WTC11 (cell line): ENCODE measurements at places on chromosomes 6 and 20. TPM values are rescaled to one million over a fixed set of nuclear protein-coding genes. Genes with fewer than 3 reads are reported as not detected.

TRAPPC3L gene
- not detected in 3 replicates for total RNA-seq

RHAG gene
- 0.30 to 0.60 TPM (median 0.31 TPM) in 3 replicates for total RNA-seq

OXT gene
- total RNA-seq, result not detected in 3 replicates

DNA sequence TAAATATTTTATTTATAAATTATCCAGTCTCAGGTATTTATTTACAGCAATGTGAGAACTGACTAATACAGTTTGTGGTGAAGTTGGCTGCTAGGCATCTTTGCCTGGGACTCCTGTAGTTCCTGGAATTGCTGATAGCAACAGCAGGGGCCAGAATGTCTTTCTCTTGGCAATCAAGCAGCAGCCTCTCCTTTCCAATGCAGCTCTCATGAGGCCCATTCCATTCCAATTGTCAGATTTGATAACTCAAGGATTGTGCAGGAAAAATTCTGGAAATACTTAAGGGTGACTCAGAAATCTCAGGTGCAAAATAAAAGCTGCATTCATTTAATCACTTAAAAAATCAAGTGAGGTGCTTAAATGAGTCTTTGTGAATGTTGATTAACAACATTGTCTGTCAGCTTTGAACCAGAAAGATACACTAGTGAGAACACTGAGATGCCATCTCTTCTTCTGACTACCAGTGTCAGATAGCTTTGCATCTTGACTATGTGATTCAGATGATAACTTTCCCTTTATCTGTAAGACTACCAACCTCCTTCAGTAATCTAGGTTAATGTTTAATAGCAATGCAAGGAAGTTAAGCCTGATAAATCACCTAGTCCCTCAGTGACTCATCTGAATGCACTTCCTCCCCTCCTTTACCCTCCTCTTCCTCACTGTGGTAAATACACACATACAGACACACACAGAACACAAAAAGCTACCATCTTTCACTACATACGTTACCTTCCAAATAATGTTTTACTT is 32.1 kb upstream of the COL21A1 start:
- no peak overlapping the region for H3K4me3 ChIP-seq
- DNase-seq, result no peak
- no peak overlapping the region for H3K27ac ChIP-seq
- no peaks in the 10 kb centered on the region for H3K27me3 ChIP-seq

ZSCAN23 gene
- total RNA-seq, result 8.7 to 9.3 TPM (median 9.0 TPM) in 3 replicates

HRH3 gene
- 2.9 to 3.4 TPM (median 3.3 TPM) in 3 replicates for total RNA-seq

SLC35D3 gene
- 0.37 to 0.78 TPM (median 0.39 TPM) in 3 replicates for total RNA-seq

DNA sequence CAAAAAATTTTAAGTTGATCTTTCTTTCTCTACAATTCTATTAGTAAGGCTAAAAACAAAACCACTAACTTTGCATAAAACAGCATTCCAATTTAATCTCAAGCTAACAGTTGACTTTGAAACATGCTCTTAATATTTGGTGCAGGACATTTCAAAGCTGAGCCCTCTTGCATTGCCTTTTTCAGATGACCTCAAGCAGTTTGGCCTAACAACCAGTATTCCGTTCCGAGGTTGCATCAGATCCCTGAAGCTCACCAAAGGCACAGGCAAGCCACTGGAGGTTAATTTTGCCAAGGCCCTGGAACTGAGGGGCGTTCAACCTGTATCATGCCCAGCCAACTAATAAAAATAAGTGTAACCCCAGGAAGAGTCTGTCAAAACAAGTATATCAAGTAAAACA is 194.0 kb downstream of the ARHGAP18 start:
- H3K36me3 ChIP-seq, result no peaks in the 10 kb centered on the region
- peaks cover 9% of the 10 kb centered on the region for H3K4me1 ChIP-seq
- no peak for DNase-seq
- no peak overlapping the region for H3K4me3 ChIP-seq
- no peak overlapping the region for H3K27ac ChIP-seq

DNA sequence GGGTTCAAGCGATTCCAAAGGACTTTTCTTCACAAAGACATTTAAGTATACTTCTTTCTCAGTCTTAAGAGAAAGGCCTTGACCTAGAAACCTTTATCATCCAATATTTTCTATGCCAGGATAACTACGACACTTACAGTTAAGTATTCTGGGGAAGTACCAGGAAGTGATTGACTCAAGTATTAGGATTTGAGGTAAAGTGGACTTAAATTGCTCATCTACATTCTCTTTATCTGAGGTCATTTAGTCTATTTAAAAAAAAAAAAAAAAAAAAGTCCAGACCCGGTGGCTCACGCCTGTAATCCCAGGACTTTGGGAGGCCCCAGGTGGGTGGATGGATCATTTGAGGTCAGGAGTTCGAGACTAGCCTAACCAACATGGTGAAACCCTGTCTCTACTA is 114.7 kb downstream of the ZFAND3 start:
- no peaks in the 10 kb centered on the region for H3K36me3 ChIP-seq
- no peaks in the 10 kb centered on the region for H3K27me3 ChIP-seq
- DNase-seq, result no peak
- no peak overlapping the region for H3K4me3 ChIP-seq

DNA sequence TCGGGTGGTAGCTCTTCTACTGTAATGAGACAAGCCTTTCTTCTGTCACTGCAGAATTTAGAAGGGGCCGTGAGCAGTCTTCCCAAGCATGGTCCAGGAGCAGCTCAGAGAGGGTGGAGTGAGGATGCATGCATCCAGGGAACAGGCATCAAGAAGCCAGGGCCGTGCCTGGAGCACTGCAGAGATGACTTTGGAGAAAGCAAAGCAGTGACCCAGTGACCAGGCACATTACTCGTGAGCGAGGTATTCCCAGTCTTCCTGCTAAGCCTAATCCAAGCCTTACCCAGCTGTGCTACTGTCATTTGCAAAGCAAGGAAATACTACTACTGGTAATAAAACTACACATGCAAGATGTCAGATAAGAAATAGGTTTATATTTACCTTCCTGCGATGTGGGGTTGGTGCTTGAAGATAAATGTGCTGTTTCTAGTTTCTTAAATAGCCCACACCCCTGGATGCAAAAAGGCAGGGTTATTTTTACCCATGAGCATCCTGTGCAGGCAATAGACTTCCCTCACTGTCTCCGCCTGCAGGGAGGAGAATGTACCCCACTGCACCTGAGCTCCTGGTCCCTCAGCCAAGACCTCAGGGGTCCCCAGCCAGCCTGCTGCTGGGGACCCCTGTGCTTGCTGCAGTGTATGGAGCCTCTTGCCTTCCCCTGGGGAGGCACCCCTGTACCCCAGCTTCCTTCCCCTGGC is 62.9 kb downstream of the SSR1 start:
- H3K27ac ChIP-seq, result no peak overlapping the region
- no peaks in the 10 kb centered on the region; the same call in 1 of the 2 replicates for H3K27me3 ChIP-seq
- H3K36me3 ChIP-seq, result peaks cover 21% of the 10 kb centered on the region; the same call in 1 of the 2 replicates
- H3K4me3 ChIP-seq, result no peak overlapping the region
- H3K4me1 ChIP-seq, result no peaks in the 10 kb centered on the region

DNA sequence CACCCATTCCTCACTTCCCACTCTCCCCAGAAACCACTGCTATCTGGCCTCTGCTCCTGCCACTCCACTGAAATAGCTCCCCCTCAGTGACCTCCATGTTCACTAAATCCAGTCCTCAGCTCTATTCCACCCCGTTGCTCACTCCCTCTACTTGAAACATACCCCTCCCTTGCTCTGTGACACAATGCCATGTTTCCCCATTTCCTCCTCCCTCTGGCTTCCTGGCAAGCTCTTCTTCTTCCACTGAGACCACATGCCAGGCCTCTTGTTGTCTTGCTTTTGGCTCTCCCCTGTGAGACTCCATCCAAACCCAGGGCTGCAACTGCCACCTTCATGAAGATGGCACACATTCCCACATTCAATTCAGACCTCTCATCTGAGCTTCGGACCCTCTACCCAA is 13.9 kb downstream of the TMEM151B start:
- no peaks in the 10 kb centered on the region for H3K36me3 ChIP-seq
- H3K27ac ChIP-seq, result no peak overlapping the region
- H3K4me1 ChIP-seq, result no peaks in the 10 kb centered on the region
- peaks cover 60% of the 10 kb centered on the region for H3K27me3 ChIP-seq

GRCh38 chr6:96073555-96073954 is 57.8 kb downstream of the FUT9 start:
- H3K36me3 ChIP-seq, result no peaks in the 10 kb centered on the region
- no peak for DNase-seq
- H3K4me1 ChIP-seq, result peaks cover 5% of the 10 kb centered on the region

DNA sequence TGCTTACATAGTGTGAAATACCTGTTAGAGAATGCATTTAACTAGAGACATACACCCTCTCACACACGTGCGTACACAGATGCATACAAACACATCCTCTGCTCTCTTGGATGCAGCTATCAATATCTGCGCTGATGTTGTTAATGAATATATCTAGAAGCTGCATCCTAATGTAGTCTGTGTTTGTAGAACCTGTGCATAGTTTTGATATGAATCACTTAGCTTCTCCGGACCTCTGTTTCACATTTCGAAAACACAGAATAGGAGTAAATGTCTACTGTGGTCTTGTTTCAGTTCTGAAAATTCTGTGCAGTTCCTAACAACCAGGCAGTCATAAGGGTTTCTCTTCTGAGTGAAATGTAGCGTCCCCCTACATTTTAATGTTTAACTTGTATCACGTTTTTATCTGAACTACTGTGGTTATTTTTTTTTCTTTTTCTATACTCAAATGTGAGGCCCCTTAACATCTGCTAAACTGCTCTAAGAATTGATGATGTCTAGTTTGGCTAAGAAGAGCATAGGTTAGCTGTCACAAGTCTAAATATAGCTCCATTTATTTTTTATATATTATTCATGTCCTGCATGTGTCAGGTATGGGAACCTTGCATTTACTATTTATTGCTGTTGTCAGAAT is 254.5 kb downstream of the TMEM242 start:
- peaks cover 44% of the 10 kb centered on the region for H3K4me1 ChIP-seq
- H3K27me3 ChIP-seq, result no peaks in the 10 kb centered on the region
- H3K4me3 ChIP-seq, result no peak overlapping the region
- H3K36me3 ChIP-seq, result no peaks in the 10 kb centered on the region

- no peaks in the 10 kb centered on the region for H3K27me3 ChIP-seq
- peak; percentile 33 for DNase-seq
- peak overlapping the region; percentile 47 for H3K27ac ChIP-seq
- peak overlapping the region; percentile 33 for H3K4me3 ChIP-seq
Measured at GRCh38 chr6:15365273-15365687, 119.4 kb downstream of the JARID2 start.

- peak overlapping the region; percentile 38; the same call in 1 of the 2 replicates for H3K4me3 ChIP-seq
- peak overlapping the region; percentile 41 for H3K27ac ChIP-seq
- peaks cover 8% of the 10 kb centered on the region for H3K36me3 ChIP-seq
- H3K4me1 ChIP-seq, result peaks cover 36% of the 10 kb centered on the region
Measured at GRCh38 chr20:46349035-46349741, 40.9 kb upstream of the CDH22 start.

GRCh38 chr20:41408986-41409385 is 42.4 kb upstream of the EMILIN3 start:
- no peaks in the 10 kb centered on the region for H3K27me3 ChIP-seq
- no peak overlapping the region for H3K27ac ChIP-seq
- H3K4me1 ChIP-seq, result no peaks in the 10 kb centered on the region
- H3K36me3 ChIP-seq, result peaks cover 75% of the 10 kb centered on the region

MYMX gene
- 3.9 to 7.5 TPM (median 6.4 TPM) in 3 replicates for total RNA-seq

GRCh38 chr6:131084982-131085381 is 21.9 kb upstream of the EPB41L2 start:
- no peaks in the 10 kb centered on the region for H3K4me1 ChIP-seq
- DNase-seq, result no peak
- no peak overlapping the region for H3K4me3 ChIP-seq
- H3K36me3 ChIP-seq, result peaks cover 19% of the 10 kb centered on the region

ZSWIM1 gene
- 15.2 to 17.4 TPM (median 17.0 TPM) in 3 replicates for total RNA-seq

DNA sequence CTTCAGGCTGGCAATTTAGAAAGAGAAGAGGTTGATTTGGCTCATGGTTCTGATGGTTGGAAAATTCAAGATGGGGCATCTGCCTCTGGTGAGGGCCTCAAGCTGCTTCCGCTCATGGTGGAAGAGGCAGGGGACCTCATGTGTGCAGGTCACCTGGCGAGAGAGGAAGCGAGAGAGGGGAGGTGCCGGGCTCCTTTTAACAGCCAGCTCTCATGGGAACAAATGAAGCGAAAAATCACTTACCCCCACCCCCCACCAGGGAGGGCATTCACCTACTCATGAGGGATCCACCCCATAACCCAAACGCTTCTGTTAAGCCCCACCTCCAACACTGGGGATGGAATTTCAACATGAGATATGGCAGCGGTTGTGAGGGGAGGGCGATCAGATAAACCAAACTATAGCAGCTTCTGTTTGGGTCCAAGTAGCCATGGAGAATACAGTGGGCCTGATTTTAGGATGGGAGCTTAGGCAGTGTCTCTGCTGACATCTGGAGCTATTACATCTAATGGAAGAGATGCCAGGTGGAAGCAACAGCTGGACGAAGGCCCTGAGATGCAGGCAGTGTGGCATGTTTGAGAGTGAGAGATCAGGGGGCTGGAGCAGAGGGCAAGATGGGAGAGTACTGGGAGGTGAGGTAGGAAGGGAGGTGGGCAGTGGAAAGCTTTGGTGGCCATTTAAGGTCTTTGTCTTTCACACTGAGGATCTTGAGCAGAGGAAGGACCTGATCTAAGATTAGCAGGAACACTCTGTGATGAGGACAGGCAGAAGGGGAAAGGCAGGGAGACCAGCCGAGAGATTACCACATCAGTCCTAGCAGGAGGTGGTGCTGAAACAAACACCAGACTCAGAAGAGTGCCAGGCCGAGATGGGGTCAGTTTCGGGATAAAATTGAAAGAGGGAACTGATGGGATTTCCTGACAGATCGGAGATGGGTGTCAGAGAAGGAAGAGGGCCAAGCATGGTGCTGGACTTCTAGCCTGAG is 161.8 kb downstream of the NFATC2 start:
- H3K27me3 ChIP-seq, result no peaks in the 10 kb centered on the region
- no peak for DNase-seq
- H3K36me3 ChIP-seq, result no peaks in the 10 kb centered on the region
- no peak overlapping the region for H3K4me3 ChIP-seq

MDFI gene
- total RNA-seq, result 63.2 to 86.2 TPM (median 74.6 TPM) in 3 replicates

DNA sequence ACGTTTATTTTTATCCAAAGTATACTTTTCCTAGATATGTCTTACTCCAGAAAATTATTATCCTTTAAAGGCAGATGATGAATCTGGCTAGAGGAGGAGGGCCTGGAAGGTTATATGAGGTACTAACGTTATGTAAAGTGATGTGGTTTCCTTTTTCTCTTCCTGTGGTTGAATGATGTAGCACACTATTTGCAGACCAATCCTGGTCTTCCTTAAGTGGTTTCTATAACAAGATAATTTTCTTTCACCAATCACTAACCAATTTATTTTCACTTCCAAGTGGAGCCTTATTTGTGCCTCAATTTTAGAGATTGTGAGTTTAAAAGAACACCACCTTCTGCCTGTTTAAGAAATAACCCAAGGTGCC is 154.6 kb upstream of the SOX4 start:
- DNase-seq, result no peak
- peaks cover 18% of the 10 kb centered on the region for H3K4me1 ChIP-seq
- no peak overlapping the region for H3K27ac ChIP-seq

- H3K27ac ChIP-seq, result peak overlapping the region; percentile 97
- peaks cover 2% of the 10 kb centered on the region for H3K27me3 ChIP-seq
- H3K4me3 ChIP-seq, result peak overlapping the region; percentile 94
Measured at GRCh38 chr20:34112600-34113101, 608 bp upstream of the EIF2S2 start.

OPRM1 gene
- not detected in 3 replicates for total RNA-seq
